Naive B cell (primary cell): ENCODE measurements at places on chromosomes 7 and 10.
A peak's percentile ranks its signal among the peaks of the same experiment; 100 is the strongest.

DNA sequence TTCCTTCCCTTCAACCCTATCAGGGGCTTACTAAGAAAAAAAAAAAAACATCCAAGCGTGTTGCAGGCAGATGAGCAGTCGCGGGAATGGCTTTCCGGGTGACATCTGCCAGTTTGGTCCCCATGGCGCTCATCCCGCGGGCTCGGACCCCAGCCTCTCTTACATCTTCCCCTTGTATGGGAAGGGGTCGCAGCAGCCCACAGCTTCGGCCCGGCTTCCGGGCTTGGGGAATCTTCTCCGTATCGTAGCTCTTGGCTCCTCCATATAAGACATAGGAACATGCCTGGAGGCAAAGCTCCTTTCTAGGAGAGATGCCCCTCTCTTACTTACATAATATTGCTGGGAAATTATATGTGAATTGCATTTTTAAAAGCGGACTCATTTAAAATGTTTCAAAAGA lies 99.5 kb downstream of the CUX1 start:
- no peak for DNase-seq

DNA sequence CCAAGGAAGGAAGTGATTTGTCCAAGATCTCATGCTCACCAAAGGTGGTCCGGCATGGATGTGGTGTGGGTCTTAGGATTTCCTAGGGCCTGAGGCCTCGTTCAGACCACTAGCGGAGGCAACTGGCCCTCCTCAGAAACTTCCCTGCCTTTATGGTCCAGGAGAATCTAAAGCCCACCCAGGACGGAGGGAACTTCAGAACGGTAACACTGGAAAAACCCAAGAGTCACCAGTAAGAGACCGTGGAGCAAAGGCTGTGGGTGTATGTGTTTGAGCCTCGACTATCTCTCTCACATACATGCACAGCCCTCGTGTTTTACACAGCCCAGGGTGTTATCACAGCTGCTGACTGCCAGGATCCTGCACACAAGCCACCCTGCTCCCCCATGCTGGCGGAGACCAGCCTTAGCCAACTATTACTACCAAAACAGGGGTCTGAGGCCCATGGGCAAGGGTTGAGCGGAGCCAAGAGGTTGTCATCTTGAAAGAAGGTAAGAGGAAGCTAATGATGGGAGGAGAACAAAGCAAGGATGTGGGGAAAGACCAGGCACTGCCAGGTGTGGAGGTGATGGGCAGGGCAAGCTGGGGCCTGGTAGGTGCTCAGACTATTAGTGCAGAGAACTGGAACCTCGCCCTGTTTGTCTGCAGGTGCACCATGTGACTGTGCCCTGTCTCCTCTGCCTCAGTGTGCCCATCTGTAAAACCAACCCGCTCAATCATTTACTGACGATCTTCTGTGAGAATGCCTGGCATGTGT lies 170.2 kb upstream of the ZMIZ1 start:
- no peak for DNase-seq

DNA sequence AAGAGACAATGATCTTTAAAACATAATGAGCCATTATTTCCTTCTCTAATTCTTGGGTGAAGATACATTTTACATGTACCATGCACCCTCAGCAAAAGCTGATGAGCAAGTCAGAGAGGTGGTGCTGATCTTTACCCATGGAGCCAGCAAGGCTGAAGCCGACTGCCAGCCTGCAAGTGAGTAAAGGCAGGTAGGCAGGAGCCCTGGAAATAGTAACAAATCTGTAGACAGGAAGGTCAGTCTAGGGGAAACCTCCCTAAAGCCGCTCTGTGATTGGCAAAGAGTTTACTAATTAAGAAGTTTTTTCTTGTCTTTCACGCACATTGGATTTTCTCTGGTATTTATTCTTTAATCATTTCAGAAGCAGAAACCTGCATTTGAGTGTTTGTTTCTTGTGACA lies 67.9 kb downstream of the PRKCQ start:
- DNase-seq = no peak

DNA sequence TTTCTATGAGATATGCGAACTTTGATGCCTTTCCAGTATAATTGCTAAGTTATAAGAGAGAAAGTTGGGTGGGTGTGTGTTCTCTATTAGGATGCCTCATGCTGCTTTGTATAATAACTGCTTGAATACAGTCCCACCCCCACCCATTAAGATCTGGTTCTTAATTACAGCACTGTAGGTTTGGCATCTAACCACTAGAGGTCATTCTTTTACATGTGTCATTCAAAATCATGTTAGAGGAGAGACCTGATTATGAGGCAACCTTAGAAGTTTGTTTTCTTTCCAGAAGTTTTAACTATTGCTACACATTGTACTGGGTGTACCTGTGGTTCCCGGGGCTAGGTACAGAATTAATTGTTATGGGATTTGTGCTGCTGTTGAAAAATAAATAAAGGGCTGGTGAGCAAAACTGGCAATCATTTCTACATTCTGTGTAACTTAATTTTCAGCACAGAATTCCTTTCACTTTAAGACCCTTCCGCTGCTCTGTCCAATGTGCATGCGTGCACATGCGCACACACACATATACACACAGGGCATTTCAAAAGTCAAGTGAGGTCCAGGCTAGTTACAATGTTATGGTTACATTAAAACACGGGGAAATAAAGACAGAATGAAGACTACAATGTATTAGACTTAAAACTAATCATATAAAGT lies 1156.3 kb downstream of the SORCS3 start:
- DNase-seq = no peak

DNA sequence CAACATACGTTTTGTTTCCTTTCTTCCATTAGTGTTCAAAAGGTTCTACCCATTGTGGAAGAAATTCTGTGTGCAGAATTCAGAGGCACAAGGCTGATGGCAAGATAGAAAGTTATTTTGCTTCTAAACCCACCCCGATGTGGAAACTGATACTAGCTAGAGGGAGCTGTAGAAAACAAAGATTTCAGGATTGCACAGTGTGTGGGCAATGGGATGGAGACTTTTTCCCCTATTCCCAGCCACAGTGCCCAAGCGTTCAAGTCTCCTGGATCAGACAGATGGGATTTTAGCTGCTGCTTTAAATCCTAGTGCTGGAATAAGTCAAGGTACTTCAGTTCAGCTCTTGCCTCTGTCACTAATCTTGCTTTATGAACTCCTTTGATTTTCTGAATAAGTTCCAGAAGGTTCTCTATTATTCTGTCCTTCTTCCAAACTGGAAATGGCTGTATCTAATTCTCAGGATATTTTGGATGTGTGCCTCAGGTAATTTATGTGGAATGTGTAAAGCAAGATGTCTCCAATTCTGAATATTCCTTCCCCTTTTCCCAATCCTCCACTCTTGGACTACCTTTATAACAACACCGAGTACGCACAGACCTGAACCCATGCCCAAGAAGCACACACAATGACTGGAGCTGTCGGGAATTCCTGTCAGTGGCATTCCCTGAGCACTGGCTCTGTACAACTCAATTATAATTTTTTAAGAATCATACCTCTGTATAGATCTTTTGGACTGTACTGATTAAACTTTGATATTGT lies 473.0 kb downstream of the PLXDC2 start:
- no peak for DNase-seq

- DNase-seq = peak; percentile 6
These were observed 114.0 kb upstream of the COBL start for GRCh38 chr7:51430480-51431086.

GRCh38 chr7:107689553-107689952 lies 28.9 kb downstream of the SLC26A4 start:
- DNase-seq = no peak

DNA sequence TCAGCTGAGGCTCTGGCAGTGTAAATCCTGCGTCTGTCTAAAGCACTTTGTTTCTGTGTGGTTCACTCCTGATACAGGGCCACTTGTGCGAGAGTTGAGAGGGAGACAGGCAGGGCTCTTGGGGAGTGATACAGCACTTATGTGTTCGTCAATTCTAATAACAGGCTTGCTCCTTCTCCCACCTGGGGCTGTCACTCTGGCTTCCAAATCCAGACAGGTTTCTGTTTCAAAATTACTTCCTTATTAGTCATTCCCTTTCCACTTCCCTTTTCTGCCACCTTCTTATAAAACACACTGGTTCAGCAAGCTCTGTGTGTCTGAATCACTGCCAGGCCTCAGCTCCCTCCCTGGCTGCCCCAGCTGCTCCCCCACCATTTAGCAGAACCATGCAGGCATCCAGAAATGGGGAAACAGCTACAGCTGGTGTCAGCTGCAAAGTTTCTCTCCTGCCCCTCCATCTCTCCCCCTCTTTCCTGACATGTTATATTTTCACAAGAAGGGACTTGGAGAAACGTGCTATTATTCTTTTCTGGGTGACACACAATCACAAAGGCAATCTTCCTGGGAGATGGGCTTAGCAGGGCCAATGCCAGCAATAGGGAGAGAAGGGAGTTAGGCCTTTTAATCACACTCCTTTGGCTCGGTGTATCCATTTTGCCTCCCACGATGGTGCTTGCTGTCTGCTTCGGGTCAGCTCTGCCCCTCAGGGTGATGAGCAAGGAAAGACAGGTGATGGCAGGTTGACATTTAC lies 58.4 kb upstream of the ZNRF2 start:
- peak; percentile 61 for DNase-seq

GRCh38 chr10:37934791-37935190 lies 41.7 kb downstream of the ZNF25 start:
- DNase-seq = no peak

DNA sequence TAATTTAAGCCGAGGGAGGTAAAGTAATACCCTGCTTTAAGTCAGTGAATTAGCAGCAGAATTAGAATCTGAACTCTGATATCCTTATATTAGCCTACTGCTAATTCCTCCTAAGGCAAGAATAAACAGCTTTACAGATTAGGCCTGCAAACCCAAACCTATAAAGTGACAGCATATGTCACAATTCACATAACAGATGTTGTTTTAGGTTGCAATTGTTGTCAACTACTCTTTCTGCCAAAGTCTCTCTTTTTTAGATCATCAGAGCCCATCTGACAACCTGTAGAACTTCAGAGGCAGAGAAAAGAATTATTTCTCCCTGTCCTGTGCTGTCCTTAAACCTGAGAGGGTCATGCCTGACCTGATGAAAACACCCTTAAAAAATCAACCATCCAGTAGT lies 167.2 kb downstream of the PRKG1 start:
- no peak for DNase-seq

DNA sequence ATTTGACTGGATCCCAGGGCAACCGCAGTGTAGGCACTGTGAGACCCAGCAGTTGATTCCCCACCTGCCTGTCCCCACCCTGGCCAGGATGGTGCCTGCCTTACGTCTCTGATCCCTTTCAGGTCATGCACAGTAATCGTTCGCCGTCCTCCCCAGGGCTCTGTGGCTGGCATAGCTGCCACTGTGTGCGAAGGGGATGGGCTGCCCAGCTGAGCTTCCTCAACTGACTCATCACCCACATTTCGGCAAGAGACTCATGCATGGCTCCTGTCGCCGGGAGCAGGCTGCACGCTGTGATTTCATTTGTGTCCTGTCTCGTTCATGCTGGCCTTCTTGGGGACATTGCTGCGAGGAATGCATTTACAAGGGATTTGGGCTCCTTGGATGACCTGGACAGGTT lies 252.4 kb downstream of the KLF6 start:
- no peak for DNase-seq

DNA sequence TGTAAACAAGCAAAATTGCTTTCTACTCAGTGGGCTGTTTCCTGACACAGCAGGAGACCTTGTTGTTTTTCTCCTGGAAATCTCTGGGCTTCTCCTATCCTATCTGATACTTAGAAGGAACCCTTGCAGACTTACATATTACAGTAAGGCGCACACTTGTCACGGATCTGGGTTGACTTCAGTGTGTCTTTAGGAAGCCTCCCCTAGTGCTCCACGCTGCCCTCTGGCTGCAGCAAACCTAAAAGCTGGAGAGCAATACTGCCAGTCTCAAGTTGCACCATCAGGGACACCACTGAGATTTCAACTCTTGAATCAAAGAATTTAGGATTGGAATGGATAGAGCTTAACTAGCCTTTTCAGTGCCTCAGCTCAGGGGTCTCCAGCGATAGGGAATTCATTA lies 495.3 kb downstream of the LRMDA start:
- no peak for DNase-seq

- no peak for DNase-seq
These were observed 15.8 kb downstream of the BTBD16 start for GRCh38 chr10:122286867-122287266.

DNA sequence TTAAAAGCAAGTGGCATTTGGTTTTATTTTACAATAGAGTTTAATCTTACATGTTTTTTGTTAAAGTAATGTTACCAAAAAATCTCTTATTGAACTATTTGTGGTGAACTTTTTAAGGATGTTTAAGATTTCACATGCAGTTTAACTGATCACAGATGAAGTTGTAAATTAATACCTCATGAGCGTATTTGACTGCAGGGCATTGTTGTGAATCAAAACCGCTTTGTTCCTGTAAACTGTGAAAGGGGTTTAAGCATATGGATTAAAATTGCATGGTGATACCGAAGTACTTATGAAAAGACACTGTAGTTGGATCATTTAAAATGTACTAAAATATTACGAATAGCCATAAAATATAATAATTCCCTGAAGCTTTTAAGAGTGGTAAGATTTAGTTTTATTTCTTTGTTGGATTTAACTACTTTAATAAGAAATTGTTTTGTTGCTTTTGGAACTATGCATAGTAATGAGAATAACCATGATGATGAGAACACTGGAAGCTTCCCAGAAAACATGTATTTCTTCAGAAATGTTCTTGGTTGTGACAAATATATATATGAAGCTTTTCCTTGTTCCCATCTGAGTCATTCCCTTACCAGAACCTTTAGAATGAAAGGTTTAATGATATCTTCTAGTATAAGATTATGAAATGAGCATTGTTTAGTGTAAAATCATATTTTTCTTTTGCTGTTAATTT lies 131.3 kb downstream of the ADK start:
- DNase-seq = no peak

DNA sequence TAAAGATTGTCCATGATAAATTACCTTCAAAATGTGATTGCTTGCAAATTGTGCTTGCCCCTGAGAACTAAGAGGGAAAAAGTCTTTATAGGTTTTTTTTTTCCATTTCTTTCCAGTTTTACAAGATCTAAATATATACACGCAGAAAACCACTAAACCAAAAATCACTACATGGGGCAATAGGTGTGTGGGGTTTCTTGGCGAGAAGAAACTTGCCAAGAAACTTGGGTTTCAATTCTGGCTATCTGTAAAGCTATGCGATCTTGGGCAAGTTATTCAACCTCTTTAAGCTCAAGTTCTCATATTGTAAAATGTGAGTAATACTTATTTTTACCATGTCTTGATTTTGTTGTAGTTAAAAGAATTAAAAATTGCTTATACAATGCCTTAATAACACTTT lies 17.0 kb downstream of the CUBN start:
- DNase-seq = no peak

GRCh38 chr7:50914460-50914859 lies 131.8 kb upstream of the GRB10 start:
- no peak for DNase-seq

GRCh38 chr10:46285300-46285699 lies 1.5 kb upstream of the ANTXRL start:
- DNase-seq = no peak

- DNase-seq = no peak
These were observed 588 bp downstream of the CYREN start for GRCh38 chr7:135169964-135170273.

DNA sequence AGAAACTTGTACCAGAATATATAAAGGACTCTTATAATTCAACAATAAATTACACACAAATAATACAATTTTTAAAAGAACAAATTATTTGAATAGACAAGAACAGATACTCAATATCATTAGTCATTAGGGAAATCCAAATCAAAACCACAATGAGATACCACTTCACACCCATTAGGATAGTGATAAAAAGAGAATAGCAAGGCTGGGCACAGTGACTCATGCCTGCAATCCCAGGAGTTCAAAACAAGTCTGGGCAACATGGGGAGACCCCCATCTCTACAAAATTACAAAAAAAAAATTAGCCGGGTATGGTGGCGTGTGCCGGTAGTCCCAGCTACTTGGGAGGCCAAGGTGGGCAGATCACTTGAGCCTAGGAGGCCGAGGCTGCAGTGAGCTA lies 52.2 kb upstream of the KCNIP2 start:
- no peak for DNase-seq
